ENCODE measurements at places on chromosomes 5 and 9.

GRCh38 chr9:27145143-27145542, 36.1 kb downstream of the TEK start:
- no peak for DNase-seq

DNA sequence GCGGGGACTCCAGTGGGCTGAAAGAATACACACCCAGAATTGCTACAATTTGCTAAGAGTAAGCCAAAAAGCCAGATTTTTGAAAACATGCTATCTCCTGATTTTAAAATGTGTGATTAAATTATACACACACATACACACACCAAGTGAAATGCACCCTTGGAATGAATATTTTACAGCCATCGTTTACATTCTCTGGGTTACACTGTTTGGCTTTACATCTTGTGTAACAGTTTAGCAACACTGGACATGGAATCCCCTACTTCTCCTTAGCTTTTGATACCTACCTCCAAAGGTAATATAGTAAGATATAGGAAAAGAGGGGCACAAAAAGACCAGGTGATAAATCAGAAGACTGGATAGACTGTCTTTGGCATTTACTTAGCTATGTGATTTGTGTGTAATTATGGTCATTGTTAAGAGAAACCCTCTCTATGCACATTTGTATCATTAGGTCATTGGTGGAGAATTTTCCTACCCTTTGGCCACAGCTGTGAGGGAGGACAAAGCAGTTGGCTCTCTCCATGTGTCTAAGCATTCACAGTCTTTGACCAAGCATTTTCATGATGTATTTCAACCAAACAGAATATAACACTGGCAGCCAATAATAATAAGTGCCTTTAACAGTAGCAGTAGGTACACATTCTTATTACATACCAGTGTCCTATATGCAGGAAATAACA, 7.6 kb downstream of the SVEP1 start:
- no peak for DNase-seq

DNA sequence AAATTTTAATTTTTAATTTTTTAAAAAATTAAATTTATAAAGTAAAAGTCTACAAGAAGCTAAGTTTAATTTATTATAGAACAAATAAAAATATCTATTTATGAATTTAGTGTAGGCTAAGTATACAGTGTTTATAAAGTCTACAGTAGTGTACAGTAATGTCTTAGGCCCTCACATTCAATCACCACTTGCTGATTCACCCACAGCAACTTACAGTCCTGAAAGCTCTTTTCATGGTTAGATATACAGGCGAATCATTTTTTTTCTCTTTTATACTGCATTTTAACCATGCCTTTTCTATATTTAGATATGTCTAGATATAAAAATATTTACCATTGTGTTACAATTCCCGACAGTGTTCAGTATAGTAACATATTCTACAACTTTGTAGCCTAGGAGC, 55.9 kb downstream of the PCSK1 start:
- no peak for DNase-seq

- DNase-seq, result no peak
These were observed 143.9 kb upstream of the FBN2 start for GRCh38 chr5:128681764-128682592.

DNA sequence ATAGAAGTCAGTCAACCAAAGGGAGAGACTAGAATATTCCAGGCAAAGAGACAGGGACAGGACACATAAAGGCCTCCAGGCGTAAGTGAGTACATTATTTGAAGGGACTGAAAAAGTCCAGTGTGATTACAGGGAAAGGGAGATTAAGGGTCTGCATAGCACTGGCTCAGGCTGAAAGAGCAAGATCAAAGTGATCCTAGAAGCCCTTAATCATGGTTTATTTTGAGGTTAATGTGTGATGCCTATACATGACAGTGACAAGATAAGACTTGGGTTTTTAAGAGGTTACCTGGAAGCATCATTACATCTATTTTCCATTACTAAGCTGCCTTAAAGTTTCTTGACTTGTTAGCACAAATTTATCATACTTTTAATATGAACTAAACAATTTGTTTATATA, 25.8 kb downstream of the LMBRD2 start:
- no peak for DNase-seq

- DNase-seq, result no peak
These were observed 782 bp downstream of the CAMK2A start for GRCh38 chr5:150288791-150289190.

DNA sequence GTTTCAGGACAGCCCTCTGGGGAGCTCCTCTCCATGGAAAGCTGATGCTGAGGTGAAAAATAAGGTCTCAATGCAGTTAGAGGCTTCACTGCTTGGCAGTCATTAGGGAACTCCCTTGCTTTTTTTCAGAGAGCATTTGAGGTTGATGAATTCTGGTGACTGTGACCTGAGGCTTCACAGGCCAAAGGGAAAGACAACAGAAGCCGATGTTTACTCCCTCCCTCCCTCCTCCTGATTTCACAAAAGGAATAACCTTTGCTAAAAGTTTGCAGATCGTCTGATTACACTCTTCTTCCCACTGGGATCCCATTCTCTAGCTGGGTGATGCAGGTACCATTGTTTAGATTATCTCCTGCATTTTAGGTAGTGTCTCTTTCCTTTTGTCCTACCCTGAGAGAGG, 329.4 kb downstream of the KIF4B start:
- DNase-seq, result no peak

DNA sequence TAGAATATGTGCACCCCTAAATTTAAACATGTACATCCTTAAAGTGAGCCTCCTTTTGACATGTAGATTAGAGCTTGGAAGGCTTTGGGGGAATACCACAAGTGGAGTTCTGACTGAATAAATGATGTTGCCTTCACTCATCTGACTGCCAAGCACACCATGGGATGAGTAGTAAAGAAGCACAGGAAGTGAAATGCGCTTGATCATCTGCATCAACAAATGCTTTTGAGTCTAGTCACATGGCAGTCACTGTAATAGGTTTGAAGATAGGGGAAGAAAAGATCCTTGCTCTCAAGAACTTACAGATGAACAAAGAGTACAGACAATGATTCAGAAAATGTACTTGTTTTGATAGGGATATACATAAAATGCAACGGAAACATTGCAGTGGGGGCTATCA, 62.0 kb upstream of the STARD4 start:
- DNase-seq, result no peak

GRCh38 chr5:15513911-15514310, 13.9 kb downstream of the FBXL7 start:
- DNase-seq, result no peak

DNA sequence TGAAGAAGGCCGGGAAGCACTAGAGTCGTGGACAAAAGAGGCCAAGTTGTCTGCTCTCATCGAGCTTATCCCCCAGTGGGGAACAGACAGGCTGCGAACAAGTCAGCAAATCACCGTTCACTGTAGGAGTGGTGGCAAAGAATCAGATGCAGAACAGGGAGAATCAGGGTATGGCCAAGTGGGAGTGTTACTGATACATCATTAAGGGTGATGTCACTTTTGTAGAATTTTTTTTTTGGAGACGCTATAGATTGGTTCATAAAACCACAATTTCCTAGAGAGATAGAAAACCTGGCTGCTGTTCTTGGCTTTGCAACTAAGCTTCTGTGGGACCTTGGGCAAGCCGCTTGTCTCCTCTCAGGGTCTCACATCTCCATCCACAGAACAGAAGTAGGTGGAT, 21.3 kb downstream of the SPRY4 start:
- DNase-seq, result no peak

- DNase-seq, result no peak
These were observed 101.7 kb downstream of the RANBP17 start for GRCh38 chr5:170963521-170963920.

DNA sequence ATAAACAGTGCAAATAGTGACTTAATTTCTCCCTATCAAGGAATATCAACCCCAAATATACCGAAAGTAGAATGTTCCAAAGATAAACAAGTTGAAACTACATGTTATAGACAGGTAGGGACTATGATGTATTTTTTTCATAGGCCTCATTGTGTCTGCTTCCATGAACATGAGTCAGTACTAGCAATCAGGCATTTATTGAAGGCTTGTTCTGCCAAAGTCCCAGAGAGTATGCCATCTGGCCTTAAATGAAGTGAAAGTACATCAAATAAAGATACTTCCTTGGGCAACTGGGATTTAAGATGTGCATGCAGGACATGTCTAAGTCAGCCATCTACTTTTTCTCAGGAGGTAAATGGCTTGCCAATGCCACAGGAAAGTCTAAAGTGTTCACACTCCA, 6.5 kb downstream of the GHR start:
- no peak for DNase-seq

DNA sequence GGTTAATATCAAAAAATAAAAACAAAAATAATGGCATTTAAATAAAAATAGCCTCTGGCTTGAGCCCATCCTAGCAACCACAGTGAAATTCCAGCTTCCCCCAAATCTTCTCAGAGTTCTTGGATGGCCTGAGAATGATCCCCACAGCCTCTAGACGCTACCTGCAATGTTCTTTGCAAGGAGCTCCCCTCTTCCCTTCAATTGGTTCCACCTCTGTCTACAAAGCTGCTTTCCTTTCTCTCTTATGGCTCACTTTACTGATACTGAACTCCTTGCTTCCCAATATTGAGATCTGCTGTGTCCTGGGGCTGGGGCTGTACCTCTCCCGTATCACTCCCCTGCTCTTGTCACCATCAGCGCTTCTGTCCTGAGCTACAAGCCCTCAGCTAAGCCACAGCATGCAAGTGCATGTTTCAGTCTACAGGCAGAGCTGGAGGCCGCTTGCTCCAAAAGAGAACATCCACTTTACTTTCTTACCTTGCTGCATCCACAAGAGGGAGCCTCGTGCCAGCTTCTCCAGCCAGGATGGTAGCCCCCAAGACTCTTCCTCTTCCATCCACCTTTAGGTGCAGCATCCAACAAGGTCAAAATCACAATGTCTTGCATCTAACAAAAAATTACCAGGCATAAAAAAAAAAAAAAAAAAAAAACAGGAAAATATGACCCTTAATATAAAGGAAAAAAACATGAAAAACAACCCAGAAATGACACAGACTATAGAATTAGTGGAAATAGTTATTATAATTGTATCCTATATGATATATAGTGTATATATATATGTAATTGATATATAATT, 57.4 kb upstream of the PRSS3 start:
- DNase-seq, result peak; percentile 11

DNA sequence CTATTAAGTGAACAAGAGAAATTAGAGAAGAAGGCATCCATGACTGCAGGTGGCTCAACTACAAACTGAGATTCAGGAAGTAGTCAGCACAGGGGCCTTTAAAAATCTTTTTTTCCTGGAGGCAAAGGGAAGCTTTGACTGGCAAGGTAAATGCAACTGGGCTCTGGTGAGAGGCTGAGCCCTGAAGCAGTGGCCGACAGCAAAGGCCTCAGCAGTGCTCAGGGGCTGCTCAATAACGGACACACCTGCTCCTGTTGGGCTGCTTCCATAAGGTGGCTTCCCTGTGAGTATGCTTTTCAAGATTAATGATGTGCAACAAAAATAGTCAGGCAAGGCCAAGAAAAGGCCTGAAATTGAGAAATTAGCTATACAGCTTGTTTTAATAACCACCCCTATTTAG, 134.2 kb upstream of the RGMB start:
- no peak for DNase-seq

- no peak for DNase-seq
These were observed 5.1 kb downstream of the PNPLA7 start for GRCh38 chr9:137545123-137545522.

DNA sequence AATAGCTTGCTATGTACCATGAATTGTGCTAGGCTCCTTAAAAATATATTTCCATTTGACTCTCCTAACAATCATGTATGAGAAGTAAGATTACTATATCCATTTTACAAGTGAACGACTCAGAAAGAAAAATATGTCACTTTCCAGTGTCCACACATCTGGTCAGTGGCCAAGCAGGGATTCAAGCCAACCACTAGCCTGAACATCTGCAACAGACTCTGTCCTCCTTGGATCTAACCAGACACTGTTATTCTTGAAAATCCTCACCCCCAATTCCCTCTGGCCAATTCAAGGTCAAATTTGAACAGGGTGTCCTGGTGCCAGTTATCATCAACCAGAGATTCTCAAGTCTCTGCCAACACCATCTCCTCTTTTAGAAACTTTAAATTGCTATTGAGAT, 344.1 kb upstream of the WWC1 start:
- no peak for DNase-seq

- DNase-seq, result no peak
These were observed 557.8 kb upstream of the TLE4 start for GRCh38 chr9:79013715-79014610.

GRCh38 chr5:150309101-150309885, 6.6 kb upstream of the ARSI start:
- DNase-seq, result peak; percentile 40

Measured in NCI-H2171 treated with DMSO at 0.1 percent for 48 hours (cell line).